ENCODE measurements at places on chromosomes 3 and 15.

GRCh38 chr3:170563712-170564423 lies 22.0 kb downstream of the SLC7A14 start:
- DNase-seq: no peak

DNA sequence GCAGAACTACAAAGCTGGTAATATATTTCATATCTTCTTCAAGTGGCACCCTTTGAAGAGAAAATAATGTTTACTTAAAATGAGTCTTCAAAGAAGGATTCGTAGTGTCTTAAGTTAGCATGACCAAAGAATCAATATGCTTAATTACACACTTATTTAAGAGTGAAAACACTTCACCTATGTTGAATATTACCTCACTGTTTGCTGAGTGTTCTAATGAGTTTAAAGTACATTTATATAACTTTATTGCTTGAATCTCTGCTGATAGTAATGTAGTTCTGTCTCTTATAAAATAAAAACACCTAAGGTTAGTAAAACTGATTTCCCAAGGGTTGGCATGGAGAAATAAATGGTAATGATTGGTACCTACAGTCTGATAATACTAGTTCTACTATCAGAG lies 143.3 kb upstream of the SLC2A2 start:
- no peak for DNase-seq

DNA sequence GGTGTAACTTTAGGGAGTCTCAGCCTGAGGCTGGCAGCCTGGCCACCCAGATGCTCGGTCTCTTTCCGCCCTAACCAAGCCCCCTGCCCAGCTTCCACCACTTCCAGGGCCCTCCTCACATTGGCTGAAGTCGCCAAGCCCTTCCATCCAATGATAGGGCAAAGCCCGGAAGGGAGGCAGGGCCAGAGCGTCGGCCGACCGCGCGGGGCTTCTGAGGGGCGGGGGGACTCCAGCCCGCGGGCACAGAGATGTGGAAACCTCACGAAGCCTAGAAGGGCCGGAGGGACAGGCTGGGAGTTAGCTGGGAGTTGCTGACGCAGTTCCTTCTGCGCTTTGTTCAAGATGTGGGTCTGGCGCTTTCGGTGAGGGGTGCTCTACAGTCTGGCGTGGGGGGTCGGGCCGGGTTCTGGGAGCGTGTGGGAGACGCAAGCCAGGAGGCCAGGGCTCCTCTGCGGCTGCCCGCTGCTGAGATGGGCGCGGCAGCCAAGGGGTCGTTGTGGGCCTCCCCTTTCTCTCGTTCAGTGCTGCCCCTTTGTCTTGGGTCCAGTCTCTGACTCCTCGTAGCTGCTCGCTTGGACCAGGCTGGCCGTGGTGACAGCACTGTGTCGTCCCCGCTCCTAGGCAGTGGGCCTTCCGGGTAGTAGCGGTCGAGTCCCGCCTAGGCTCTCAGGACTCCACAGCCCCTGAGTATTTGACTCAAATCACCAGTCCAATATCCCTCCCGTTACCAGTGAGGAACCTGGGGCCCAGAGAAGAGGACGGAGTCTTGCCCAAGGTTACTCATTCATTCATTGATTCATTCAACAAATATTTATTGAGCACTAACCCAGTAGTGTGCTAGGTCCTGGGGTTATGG lies at the start of gene ZNF660:
Gene ZNF660 (plus strand): TSS at position 319 of the 856 bp plus-strand sequence. CDS start 9,230 bp downstream, outside the sequence.
- peak; percentile 33 for DNase-seq

DNA sequence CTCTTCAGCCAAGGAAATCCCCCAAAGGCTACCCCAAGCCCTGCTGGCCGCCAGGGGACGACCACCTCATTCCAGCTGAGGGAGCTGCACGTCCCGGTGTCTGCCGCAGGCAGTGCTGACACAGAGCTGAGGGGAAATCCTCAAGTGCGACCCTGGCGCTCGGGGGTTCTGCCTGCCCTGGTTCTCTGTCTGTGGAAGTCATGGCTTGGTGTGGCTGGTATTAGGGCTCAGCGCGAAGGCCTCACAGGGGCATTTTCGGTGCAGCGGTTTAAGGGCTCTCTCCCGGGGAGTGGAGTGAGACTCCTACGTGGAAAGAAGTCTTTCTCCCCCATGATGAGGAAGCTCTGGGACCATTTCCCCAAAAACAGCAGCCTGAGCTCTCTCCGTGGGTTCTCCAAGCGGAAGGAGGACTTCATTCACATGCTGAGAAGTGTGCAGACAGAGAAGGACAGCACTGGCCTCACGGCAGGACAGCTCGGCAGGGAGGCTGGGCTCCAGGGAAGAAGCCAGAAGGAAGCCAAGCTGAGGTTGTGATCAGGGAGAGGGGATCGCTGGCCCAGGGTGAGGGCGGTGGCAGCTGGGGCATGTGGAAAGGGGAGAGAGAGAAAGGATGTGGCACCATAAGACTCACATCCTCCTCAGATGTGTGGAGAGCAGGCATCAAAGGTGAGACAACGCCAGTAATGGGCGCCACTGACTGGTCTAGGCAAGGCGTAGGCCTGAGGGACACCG lies 48.6 kb downstream of the KLF15 start:
- no peak for DNase-seq

GRCh38 chr3:190970560-190970959 lies 108.1 kb upstream of the GMNC start:
- DNase-seq: no peak

DNA sequence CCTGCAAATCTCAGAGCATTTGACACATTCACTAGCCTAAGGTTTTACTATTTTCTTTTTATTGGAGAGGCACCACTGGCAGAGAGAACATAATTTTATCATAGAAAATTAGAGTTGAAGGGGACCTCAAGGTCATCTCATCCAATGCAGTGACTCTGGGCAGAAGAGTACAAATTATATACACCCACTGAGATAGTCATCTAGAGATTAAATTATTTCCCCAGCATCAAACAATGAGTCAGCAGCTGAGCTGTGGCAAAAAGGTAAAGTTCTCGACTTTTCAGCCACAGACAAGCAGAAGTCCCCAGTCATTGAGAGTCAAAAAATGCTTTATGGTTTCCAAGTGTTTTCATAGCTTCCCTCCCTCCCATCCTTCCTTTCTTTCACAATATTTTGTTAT lies 39.3 kb upstream of the SEMA6D start:
- DNase-seq: no peak

DNA sequence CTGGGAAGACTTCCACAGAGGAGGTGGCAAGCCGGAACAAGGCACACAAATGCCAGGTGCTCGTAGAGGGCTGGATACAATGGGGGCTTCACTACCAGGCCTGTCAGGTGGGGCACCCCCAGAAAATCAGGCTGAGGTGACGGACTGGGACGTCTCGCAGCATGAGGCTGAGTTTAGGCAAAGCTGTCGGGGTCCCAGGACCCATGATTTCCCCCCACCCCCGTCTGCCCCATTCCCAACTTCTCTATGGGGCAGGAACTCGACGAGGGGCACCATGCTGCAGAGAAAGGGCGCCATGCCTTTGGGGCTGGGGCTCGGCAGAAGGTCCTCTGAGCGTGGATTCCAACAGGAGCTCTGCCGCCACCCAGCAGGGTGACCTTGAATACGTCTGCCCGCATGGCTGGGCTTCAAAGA lies 65.7 kb upstream of the HES1 start:
- DNase-seq: no peak

DNA sequence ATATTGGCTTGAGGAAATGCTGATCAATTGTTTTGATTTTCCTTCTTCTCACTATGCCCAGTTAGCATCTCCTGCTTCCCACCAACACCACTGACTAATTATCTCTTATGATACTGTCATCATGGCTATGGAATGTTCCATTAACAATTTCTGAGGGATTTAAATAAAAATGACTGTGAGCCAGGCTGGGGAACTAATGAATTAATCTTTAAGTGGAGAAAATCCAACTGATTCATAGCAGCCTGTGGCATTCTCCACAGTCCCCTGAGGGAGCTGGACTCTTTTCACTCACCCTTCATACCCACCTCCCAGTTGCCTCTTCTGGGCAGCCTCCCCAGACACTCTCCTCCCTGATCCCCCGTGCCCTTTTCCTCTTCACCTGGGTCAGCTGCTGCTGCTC lies 353.6 kb downstream of the CLSTN2 start:
- no peak for DNase-seq

DNA sequence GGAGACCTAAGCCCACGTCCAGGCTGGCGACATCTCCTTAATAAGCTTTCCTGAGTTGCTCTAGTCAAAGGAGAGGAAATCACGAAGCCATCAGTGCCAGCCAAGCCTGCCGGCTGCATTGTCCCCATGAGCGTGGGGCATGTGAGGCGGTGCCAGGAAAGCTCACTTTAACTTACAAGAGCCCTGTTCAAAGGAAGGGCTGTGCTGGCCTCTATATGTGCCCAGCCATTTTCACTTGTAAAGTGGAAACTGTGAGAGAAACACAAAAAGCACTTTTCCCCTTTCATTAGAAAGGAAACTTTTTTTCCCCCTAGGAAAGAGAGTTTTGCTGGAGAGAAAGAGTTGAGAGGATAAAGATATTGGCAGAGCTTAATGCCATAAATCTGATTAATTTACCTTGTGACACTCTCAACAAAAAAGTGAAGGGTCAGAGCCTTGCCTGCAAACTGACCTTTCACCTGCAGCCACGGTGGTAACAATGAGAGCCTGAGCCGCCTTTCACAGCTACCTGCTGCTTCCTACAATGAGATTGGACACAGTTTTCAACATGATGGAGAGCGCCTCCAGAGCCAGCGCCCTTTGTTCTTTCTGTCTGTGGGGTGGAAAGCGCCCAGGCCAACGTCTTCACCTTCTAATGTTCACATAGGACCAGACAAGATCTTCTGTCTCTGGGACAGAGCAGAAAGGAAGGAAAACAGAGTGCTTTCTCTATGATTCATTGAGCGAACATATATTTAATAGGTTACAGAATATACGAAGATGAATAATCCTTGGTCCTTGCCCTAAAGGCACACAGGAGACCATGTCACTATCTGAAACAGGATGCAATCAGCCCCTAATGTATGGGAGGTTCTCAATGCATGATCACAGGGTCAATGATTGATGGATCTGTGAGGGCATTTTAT lies 233.1 kb upstream of the HES1 start:
- no peak for DNase-seq

GRCh38 chr15:84811828-84812227 lies 5.3 kb upstream of the ALPK3 start:
- no peak for DNase-seq

DNA sequence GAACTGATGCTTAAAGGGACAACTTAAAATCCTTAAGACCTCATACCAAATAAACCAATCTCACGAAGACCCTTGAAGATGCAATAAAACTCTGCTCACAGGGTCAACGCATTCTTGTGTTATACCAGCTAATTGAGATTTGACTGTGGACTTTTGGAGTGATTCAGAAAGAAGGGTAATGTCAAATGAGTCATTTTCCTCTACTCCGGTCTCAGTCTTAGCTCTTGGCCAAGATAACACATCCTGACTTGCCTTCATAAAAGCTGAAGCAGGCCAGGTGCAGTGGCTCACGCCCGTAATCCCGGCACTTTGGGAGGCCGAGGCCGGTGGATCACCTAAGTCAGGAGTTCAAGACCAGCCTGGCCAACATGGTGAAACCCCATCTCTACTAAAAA lies 3.8 kb downstream of the PKM start:
- DNase-seq: no peak

GRCh38 chr15:68821190-68821840 lies 620 bp upstream of the ANP32A start:
- DNase-seq: no peak

- DNase-seq: no peak
These were observed 63.2 kb downstream of the PDZRN3 start for GRCh38 chr3:73561494-73561893.

DNA sequence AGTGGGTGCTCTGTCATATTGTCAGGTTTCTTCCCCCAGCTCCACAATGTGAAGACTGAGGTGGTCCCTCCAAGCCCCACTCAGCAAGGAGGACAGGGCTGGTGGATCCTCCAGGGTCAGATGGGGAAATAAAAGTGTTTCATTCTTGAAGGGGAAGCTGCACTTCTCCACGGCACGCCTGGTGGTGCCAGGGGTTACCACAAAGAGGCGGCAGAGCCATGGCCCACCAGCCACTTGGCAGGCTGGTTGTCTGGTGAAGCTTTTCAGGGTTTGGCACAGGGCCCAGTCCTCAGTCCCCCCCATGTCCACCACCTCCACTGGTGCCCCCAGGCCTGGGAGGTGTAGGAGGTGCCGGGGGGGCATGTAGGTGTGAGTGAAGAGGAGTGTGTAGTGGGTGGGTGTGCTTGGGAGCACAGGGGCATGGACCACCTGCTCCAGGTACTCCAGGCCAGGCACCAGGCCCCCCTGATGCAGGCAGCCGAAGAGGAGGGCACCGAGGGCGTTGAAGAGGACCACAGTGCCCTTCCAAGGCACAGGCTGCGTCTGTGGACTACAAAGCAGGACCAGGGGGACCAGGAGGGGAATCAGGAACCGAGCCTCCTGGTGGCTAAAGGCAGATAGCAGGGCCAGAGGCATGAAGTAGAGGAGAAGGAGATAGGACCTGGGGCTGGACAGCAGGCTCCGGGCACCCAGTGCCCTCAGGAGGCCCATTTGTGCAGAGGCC lies 5.0 kb upstream of the NCBP2 start:
- no peak for DNase-seq

DNA sequence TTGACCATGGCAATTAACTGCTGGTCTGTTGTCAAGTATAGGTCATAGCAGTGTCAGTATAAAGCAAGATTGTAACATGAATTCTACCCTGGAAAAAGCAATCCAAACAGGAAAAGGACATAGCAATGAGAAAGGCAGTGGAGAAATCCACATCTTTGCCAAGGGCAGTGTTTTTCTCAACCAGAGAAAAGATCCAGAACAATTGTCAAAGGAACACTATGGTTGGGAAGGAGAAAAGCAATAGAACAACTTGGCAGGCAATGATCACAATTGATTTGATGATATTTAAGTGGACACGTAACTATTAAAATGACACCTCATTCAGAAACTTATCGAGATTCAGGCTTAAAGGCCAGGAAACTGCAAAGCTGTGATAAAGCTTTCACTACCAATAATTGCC lies 271.1 kb downstream of the DIPK2A start:
- no peak for DNase-seq

- DNase-seq: no peak
These were observed 523.6 kb upstream of the LMCD1 start for GRCh38 chr3:7978087-7978422.

- DNase-seq: no peak
These were observed 2.3 kb upstream of the CCR3 start for GRCh38 chr3:46239952-46240351.
